ENCODE measurements at places on chromosomes 4 and X.

DNA sequence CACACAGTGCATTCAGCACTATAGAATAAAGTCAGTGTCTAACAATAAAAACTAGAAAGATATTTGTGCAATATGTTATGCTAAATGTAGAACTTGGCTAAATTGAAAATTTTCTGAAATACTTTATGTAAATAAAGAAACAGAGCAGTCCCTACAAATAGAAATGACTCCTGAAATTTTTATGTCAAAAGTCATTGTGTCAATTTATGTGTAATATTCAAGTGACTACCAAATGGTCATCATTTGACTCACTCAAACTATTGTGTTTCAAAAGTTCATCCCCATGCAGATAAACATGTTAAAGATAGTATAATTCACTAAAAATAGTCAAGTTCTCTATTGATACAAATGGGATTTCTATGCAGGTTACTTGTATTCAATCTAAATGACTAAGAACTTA is 17.9 kb downstream of the LRBA start:
- no peak for DNase-seq

GRCh38 chr4:111871802-111872201 is 273.5 kb upstream of the FAM241A start:
- DNase-seq = no peak

DNA sequence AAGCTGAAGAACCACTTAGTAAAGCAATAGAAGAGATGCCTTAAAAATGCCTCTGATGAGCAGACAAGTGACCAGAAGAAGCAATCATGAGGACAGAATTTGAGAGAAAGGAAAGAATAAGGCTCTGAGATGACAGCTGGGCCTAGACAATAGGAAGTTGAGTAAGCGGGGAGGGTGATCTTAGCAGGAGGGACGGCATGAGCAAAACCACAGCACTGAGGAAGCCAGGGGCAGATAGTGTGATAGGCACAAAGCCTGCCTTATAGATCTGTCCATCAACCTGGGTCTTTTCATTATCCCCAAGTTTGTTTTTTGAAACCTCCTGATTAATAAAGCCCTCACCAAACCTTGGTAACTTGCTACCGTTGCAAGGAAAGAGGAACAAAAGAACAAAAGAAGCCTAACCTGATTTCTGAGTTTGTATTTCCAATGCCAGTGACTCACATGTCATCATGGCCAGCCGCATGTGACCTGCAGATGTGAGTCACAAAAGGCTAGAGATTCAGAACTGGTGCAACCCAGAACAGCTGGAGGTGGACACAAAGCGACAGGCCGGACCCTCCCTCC is 55.7 kb upstream of the PPARGC1A start:
- DNase-seq = no peak

GRCh38 chr4:48634688-48635308 is 144.7 kb downstream of the ZAR1 start:
- no peak for DNase-seq

- no peak for DNase-seq
Observed at GRCh38 chr4:141814499-141814898, 178.1 kb downstream of the IL15 start.

DNA sequence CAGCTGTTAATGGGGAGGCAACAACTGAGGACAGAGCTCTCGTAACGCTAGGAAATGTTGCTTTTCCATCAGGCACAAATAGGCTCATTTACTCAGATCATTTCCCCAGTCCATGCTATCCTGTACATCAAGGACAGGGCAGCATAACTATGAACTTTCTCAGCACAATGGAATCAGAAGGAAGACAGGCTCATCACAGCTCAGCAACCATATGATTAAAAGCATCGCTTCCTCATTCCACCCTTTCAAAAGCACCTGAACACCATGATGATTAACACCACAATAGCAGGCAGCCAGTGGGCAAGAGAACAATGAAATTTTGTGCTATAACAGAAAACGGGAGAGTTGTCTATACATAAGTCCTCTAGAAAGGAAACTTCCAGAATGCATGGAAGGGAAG is 297.8 kb downstream of the ZNF674 start:
- no peak for DNase-seq

GRCh38 chr4:146051728-146052391 is 113.2 kb upstream of the ZNF827 start:
- no peak for DNase-seq

DNA sequence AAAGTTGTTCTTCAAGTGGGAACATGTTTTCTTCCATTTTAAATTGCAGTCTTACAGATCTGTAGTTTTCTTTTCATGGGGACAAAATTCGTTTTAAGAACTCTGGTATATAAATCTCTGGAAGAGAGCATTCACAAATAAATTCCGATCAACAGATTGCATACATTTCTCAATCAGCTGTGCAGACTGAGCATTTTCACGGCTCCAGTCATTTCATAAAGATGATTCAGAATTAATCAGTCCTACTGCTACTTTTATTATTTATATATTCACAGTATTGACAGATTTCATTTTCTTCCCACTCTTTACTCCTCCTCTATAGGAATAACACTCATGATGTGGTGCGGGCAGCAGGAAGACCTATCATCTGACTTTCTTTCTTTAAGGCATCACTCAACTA is 534.9 kb upstream of the FTHL17 start:
- no peak for DNase-seq

- DNase-seq = no peak
Observed at GRCh38 chr4:168643111-168643795, 146.4 kb downstream of the PALLD start.

DNA sequence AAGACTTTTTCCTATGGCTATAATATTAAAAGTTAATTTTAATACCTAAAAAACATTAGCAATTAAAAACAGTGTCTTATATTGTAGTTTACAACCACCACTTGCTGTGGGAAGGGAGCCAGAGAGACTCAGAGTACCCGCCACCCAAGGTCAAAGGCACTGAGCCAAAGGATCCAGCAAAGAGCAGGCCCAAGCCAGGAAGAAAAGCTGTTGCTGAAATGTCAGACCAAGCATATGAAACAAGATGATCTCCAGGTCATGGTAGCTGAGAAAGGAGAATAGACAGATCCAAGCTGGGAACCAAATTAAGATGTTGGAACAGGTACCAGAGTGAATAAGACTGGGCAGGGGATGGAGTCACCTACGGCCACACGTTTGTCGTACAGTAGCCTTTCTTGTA is 18.8 kb upstream of the ATOH1 start:
- no peak for DNase-seq

GRCh38 chr4:28391877-28392276 is 1531.2 kb downstream of the STIM2 start:
- DNase-seq = no peak

GRCh38 chrX:1598876-1599790 is 7.7 kb downstream of the AKAP17A start:
- DNase-seq = no peak

DNA sequence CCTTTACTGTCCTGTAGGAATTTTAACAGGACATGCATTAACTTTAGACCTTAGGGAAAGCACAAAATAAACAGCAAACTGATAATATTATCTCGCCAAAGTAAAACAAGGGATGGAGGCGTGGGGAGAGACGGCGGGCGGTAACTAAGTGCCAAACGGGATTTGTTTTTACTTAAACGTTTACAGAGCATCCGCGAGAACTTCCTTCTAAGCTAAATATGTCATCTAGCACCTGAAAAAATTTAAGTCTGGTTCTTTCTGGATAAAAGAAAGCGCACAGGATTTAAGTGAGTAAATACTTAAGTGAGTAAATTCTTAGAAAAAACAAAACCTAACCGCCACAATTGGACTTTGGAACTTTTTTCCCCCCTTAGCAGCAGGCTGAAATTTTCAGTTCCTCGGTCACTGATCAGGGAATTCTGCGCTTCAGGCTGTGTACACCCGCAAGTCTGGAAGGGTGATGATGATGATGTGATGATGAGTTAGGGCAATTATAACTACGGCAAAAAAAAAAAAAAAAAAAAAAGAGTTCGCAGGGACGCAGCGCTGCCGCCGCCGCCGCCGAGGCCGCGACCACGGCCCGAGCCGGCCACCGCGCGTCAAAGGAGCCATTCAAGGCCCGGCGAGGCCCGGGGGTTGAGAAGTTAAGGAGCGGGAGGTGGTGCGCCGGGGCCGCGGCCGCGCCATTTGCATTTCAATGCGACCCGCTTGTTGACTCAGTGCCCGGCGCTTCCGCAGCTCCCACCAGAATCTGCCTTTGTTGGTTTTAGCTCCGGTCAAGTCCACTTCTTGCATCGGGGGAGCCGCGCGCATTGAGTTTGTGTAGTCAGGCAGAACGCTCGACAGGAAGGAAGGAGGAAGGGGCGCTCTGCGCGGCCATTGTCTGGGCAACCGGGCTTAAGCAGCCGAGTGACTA is 108.8 kb downstream of the SPRY1 start:
- peak; percentile 90 for DNase-seq

DNA sequence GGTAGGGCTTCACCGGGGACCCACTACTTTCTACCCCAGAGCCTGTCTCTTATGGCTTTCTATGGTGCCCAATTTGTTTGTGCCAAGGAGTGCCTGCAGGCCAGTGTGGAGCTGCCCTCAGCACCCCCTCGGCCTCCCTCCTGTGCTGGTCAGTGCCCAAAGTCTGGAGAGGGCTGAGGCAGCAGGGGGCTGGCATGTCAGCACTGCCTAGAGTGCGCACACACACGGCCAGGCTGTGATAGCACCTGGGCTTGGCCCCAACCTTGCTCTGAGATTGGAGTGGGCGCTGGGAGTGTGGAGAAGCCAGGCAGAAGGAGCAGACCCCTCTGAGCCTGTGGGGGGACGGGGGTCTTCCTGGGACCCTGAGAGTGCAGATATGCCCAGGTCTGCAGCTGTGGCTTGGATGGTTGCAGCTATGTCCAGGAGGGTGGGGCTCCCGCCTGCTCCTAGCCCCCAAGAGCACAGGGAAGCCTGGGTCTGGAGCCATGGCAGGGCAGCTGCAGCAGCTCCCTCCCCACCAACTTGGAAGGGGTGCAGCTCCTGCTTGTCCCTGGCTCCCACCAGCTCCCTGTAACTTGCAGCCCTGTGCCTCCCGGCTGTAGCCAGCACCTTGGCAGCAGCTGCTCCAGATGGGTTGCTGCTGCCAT is 46.3 kb downstream of the GAGE1 start:
- no peak for DNase-seq

- peak; percentile 70 for DNase-seq
Observed at GRCh38 chr4:42478946-42479345, 81.7 kb downstream of the SHISA3 start.

- DNase-seq = no peak
Observed at GRCh38 chrX:37378404-37378803, 29.2 kb downstream of the PRRG1 start.

DNA sequence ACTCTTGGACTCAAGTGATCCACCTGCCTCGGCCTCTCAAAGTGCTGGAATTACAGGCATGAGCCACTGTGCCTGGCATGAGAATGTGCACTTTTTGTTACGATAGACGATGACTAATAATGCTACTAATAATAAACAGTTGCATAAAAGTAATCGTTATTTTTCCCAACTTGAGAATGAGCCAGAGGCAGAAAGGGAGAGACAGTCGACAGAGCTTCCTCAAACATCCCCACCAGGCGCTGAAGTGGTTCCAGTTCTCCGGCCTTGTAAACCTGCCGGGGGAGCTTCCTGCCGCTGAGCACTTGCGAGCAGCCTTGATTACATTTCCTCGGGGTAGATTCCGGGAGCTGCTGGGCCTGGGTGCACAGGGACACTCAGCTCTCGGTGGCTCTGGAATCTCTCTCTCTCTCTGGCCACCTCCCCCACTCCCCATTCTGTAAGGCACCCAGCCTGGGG is 8.9 kb upstream of the HTRA3 start:
- DNase-seq = no peak

GRCh38 chr4:148901075-148901705 is 459.0 kb upstream of the NR3C2 start:
- no peak for DNase-seq

DNA sequence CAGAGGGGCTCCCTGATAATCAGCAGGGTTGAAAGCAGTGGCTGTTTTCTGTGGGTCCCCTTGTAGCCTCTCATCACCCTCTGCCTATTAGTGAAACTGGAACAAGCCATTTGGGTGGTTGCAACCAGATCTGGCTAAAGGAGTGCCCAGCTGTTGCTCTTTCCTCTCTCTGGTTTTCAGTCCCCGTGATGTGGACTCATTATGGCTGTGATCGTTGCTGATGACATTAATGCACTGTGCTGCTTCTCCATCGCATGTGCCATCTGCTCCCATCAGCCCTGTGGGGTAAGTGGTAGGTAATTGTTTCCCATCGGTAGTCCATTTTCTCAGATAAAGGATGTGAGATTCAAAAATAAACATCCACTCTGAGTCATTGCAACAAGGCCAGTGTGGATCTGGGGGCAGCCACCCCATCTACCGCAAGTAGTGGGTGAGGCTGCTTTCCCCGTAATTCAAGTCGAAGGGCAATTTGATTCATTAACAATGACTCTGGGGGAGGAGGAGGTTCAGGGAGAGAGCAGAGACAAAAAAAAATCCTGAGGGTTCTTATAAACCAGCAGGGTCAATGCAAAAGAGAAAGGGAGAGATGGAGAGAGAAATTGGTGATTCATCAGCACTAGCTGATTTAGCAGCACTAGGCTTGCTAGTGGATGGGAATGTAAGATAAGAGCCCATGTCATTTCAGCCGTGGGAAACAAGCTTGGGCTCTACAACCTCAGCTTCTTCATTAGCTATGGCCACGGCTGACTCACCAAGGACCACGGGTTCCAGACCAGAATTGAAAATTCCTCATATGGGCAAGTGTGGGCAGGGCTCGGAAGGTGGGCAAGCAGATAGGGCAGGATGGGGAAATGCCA is 357.8 kb downstream of the MID1IP1 start:
- DNase-seq = no peak

DNA sequence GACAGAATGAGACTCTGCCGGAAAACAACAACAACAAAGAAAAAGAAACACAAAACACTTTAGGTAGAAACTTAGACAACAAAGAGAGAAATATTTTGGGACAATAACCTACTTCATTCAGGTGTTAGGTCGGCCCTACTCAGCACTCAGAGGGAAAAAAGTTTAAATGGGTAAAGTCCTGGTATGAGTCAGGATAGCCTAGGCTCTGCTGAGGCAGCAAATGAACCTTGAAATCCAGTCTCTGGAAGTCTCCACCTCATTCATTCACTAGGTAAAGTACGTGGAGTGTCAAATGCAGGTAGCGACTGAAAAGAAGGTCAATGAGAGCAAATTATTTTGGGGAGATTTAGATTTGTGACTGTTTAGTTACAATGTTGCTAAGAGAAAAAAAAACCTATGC is 127.4 kb downstream of the FHDC1 start:
- no peak for DNase-seq

GRCh38 chr4:4316150-4316495 is 26.1 kb downstream of the ZBTB49 start:
- DNase-seq = no peak
